KG1 (cell line): ENCODE measurements at places on chromosomes 7 and 10.

DNA sequence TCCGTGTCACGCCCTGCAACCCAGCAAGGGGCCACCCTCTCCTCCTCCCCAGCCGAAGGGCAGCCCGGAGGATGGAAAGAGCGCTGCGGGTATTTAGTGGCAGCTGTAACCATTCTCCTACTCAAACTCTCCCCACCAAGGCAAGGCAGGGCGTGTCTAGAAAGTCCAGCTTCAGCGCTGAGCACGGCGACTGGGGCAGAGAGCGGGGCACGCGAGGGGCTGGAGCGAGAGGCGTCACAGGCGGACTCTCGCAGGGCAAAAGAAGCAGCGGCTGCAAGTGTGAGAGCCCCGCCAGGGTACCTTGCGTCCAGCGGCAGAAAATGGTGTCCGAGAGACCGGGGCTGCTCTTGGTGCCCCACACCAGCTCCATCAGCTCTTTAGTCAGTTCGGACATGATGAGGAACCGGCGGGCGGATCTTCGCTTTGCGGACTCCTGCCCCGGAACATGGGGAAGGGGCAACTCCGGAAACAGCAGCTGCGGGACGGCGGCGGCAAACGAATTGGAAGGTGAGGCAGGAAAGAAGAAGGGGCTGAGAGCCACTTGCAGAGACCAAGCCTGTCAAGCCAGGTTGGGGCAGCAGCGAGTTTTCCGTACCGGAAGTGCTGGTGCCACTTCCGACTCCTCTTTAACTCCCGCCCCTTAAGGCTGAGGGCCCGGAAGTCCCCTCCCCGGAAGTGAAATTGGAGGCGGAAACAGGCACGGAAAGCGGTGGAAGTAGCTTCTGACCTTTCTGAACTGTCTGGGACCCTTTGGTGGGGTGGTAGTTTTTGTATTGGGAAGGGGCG, at the start of gene MINDY3:
TSS of gene MINDY3 (minus strand) at position 602 of the 786 bp plus-strand sequence. CDS start at position 394, 208 bp downstream.
- peak; percentile 63 for DNase-seq

DNA sequence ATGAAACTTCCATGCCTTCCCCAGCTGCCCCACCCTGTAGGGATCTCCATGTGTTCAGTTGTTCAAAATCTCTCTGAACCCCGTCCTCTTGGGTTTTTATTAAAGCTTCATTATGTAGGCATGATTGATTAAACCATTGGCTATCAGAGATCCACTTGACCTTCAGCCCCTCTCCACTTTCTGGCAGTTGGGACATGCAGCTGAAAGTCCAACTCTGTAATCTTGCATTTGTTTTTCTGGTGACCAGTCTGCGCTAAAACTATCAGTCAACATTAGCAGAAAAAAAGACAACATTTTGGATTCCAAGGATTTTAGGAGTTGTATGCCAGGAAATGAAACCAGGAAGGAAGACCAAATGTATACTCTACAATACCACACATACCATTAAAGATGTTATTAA, 1115.1 kb downstream of the XPNPEP1 start:
- no peak for DNase-seq

DNA sequence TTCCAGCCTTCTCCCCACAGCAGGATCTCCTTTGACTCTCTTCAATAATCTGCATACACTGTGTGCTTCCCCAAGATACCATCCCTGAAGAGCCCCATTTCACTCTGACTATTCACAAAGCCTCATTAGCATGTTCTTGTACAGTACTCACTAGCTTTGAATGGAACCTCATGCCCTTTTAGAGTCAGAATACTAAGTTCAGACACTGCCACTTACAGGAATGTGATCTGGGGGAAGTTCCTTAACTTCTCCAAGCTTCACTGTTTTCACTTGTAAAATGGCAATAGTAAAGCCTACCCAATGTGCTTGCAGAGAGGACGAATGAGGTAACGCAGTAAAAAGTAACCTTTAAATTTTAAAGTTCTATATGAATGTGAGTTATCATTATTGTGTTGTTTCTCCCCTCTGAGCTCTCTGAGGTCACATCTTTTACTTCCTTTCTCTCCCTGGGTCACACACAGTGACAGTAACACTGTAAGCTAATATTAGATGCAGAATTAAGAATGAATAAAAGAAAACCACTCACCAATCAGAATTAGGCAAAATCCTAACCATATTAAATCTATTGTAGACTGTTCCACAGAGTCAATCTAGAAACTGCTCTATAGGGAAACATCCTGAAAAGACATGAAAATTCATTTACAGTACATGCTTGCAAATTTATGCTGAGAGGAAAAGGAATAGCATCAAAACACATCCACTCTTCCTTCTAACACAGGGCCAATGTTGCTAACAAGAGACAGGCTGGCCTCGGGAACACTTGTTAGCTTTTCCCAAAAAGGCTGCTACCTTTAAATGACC, 64.2 kb upstream of the IL6 start:
- DNase-seq = no peak

- no peak for DNase-seq
Observed at GRCh38 chr10:72272689-72273409, 875 bp upstream of the DDIT4 start.

GRCh38 chr7:116431787-116432526, 67.6 kb upstream of the CAV2 start:
- no peak for DNase-seq
